CD14-positive monocyte (primary cell): ENCODE measurements at places on chromosomes 2 and 18.

GRCh38 chr2:231174211-231174651, 24.2 kb upstream of the ARMC9 start:
- H3K27me3 ChIP-seq = no peaks in the 10 kb centered on the region
- no peak overlapping the region for H3K4me3 ChIP-seq

- H3K27ac ChIP-seq = no peak overlapping the region
- H3K4me3 ChIP-seq = no peak overlapping the region
- DNase-seq = no peak
- H3K27me3 ChIP-seq = no peaks in the 10 kb centered on the region
These were observed 31.9 kb upstream of the CEP68 start for GRCh38 chr2:65024149-65024829.

- DNase-seq = no peak
- H3K4me1 ChIP-seq = no peaks in the 10 kb centered on the region
- no peaks in the 10 kb centered on the region for H3K27me3 ChIP-seq
- H3K36me3 ChIP-seq = no peaks in the 10 kb centered on the region
- no peak overlapping the region for H3K27ac ChIP-seq
These were observed 242.0 kb upstream of the LYPD1 start for GRCh38 chr2:132911726-132912724.

GRCh38 chr2:84456156-84456555, 2.9 kb downstream of the SUCLG1 start:
- no peak overlapping the region for H3K4me3 ChIP-seq
- no peaks in the 10 kb centered on the region for H3K27me3 ChIP-seq
- peaks cover 5% of the 10 kb centered on the region for H3K36me3 ChIP-seq
- H3K27ac ChIP-seq = peak overlapping the region; percentile 34
- peaks cover 37% of the 10 kb centered on the region for H3K4me1 ChIP-seq
- no peak for DNase-seq

GRCh38 chr2:84856787-84857186, 24.1 kb downstream of the TRABD2A start:
- no peaks in the 10 kb centered on the region for H3K27me3 ChIP-seq
- H3K4me1 ChIP-seq = peaks cover 25% of the 10 kb centered on the region
- no peaks in the 10 kb centered on the region for H3K36me3 ChIP-seq

DNA sequence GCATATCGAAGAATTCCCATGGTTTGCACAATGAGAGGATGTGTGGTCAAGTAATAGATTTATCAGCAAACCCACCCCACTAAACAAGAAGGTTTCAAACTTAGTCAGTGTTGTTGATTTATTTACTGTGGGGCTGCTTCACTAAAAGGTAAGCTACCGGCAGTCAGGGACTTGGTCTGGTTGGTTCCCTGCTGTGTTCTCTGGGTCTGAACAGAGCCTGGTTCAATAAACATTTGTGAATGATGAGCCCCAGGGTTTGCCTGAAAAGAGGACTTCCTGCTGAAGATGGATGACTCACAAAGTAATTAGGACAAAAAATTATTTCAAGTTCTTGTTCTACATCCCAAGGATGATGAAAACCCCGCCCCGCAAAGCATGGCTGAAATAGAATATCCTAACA, 108.3 kb downstream of the SPP2 start:
- no peak for DNase-seq
- no peaks in the 10 kb centered on the region for H3K36me3 ChIP-seq
- H3K4me1 ChIP-seq = no peaks in the 10 kb centered on the region
- no peak overlapping the region for H3K27ac ChIP-seq
- no peak overlapping the region for H3K4me3 ChIP-seq

DNA sequence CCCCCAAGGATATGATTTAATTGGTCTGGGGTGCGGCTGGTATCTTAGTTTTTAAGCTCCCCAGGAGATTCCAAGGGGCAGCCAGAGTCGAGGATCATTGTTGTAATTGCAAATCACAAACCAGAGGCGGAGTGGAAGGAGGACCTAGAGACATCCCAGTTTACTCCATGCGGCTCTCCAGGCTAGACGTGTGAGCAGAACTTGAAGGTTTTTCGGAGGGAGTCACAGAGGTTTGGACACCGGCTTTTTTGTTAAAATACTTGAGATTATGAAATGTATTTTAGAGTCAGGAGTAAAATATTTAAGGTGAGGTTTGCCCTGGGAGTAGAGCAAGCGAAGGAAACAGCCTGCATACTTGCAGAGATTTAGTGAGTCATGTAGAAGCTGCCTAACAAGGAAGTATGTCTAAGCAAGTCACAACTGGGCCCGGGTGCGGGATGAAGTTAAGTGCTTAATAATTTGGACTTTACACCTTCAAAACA, 39.5 kb downstream of the TGOLN2 start:
- no peaks in the 10 kb centered on the region for H3K36me3 ChIP-seq
- H3K27me3 ChIP-seq = no peaks in the 10 kb centered on the region
- H3K27ac ChIP-seq = no peak overlapping the region
- H3K4me3 ChIP-seq = no peak overlapping the region

- H3K27ac ChIP-seq = no peak overlapping the region
- peaks cover 14% of the 10 kb centered on the region for H3K27me3 ChIP-seq
- no peak overlapping the region for H3K4me3 ChIP-seq
- no peaks in the 10 kb centered on the region for H3K36me3 ChIP-seq
- H3K4me1 ChIP-seq = peaks cover 19% of the 10 kb centered on the region
- DNase-seq = peak; percentile 53
These were observed 25.1 kb downstream of the DNPEP start for GRCh38 chr2:219362524-219363164.

DNA sequence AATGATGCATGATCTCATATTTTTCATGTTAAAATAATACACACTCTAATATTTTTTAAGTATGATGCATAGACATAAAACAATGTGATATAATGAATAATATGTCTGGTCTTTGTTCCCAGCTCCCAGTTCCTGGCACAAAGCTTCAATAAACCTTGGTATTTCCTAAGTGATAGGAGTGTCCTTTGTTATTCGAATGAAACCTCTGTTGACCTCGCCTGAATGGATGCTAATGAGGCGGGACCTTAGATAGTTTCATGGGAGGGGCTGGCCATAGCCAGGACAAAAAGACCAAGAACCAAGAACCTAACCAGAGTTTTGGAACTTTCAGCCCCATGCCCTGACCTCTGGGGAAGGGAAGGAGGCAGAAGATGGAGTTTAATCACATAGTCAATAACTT, 257.7 kb upstream of the COPS8 start:
- peaks cover 12% of the 10 kb centered on the region for H3K27me3 ChIP-seq
- no peak for DNase-seq
- no peaks in the 10 kb centered on the region for H3K36me3 ChIP-seq
- H3K4me1 ChIP-seq = no peaks in the 10 kb centered on the region

DNA sequence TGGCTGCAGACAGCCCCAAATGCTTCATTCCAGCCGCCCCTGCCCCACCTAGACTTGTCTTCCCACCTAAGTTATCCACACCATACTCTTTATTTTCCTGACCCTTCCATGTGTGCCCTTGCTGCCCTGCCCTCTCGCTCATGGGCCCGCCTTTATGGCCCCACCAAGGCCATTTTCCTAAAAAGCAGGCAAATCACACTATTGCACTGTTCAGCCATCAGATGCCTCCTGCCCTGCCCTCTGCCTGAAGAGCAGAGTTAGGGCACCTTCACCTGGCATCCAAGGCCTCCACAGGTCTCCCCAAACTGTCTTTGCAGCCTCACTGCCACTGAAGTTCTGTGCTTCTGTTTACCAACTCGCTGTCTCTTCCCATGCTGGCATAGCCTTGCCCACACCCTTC, 496.7 kb downstream of the EIPR1 start:
- no peak overlapping the region for H3K27ac ChIP-seq
- DNase-seq = no peak
- H3K36me3 ChIP-seq = no peaks in the 10 kb centered on the region

DNA sequence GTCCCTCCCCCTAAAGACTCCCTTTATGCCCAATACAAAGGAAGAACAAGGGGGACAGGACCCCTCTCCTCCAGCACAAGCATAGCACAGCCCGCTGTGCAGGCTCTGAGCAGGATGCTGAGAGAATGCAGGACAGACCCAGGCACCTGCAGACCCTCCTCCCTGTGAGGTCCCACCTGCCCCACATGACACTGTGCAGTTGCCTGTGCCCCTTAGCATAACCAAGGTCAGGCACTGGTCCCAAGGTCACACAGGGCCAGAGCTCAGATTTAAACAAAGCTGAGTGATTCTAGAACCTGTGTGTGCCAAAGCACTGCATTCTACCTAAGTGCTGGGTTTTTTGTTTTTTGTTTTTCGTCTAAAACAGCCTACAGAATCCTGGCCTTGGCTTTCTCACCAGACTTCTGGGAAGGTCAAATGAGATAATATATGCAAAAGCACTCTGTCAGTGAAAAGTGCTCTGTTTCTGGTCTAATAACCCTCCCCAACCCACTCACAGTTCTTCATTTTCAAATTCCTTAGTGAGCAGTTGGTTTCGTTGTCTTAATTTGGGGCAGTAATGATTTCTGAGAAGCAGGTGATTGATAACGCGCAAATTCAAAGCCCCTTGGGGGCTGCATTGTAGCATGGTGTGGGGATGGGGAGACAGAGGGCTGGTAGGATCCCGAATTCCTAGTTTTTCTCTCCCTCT, 125.7 kb downstream of the KCTD1 start:
- H3K4me3 ChIP-seq = no peak overlapping the region
- H3K36me3 ChIP-seq = no peaks in the 10 kb centered on the region
- no peaks in the 10 kb centered on the region for H3K4me1 ChIP-seq
- H3K27me3 ChIP-seq = no peaks in the 10 kb centered on the region
- H3K27ac ChIP-seq = no peak overlapping the region

GRCh38 chr18:56987236-56987635, 159.7 kb upstream of the BOD1L2 start:
- H3K36me3 ChIP-seq = no peaks in the 10 kb centered on the region
- no peak overlapping the region for H3K27ac ChIP-seq
- no peak overlapping the region for H3K4me3 ChIP-seq
- no peaks in the 10 kb centered on the region for H3K27me3 ChIP-seq
- DNase-seq = no peak

DNA sequence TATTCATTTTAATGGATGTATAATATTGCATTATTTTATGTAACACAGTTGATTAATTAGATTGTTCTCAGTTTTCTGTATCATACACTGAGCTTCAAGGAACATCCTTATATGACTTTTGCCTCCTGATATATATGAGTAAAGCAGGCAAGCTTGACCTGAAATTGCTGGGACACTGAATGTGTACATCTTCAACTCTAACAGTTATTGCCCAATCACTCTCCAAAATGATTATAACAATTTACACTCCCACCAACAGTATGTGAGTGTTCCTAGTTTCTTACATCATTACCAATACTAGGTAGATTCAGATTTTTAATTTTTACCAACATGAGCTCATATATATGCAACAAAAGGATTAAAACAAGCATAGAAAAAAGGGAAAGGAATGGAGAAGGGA, 379.4 kb downstream of the SETBP1 start:
- H3K36me3 ChIP-seq = no peaks in the 10 kb centered on the region
- H3K4me3 ChIP-seq = no peak overlapping the region
- peaks cover 11% of the 10 kb centered on the region for H3K4me1 ChIP-seq
- no peaks in the 10 kb centered on the region for H3K27me3 ChIP-seq

- no peak overlapping the region for H3K4me3 ChIP-seq
- H3K27me3 ChIP-seq = no peaks in the 10 kb centered on the region
- H3K27ac ChIP-seq = no peak overlapping the region
- peaks cover 43% of the 10 kb centered on the region for H3K4me1 ChIP-seq
- no peaks in the 10 kb centered on the region for H3K36me3 ChIP-seq
- DNase-seq = no peak
These were observed 63.9 kb downstream of the NCAPH start for GRCh38 chr2:96399342-96400048.

GRCh38 chr18:5424903-5425664, 118.7 kb downstream of the EPB41L3 start:
- H3K27me3 ChIP-seq = no peaks in the 10 kb centered on the region
- H3K4me3 ChIP-seq = no peak overlapping the region
- H3K36me3 ChIP-seq = peaks cover 42% of the 10 kb centered on the region
- no peak overlapping the region for H3K27ac ChIP-seq
- peak; percentile 24 for DNase-seq

DNA sequence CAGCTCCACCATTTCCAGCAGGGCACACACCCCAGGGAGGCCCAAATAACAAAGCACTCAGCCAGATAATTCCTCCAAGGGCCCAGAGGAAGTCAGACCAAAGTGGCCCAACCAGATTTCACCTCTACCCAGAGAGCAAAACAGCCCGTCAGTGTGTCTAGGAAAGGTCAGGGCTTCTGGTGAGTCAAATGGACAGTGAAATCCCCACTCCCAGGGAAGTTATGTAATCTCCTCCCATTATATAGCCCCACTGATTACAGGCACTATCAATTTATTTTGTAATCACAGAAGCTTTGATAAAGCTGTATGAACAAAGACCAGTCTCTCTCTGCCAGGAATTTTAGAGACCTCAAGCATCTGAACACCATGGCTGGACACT, 4.0 kb downstream of the B4GALT6 start:
- H3K27ac ChIP-seq = no peak overlapping the region
- no peak overlapping the region for H3K4me3 ChIP-seq
- H3K27me3 ChIP-seq = peaks cover 5% of the 10 kb centered on the region
- peaks cover 35% of the 10 kb centered on the region for H3K4me1 ChIP-seq
- no peaks in the 10 kb centered on the region for H3K36me3 ChIP-seq

DNA sequence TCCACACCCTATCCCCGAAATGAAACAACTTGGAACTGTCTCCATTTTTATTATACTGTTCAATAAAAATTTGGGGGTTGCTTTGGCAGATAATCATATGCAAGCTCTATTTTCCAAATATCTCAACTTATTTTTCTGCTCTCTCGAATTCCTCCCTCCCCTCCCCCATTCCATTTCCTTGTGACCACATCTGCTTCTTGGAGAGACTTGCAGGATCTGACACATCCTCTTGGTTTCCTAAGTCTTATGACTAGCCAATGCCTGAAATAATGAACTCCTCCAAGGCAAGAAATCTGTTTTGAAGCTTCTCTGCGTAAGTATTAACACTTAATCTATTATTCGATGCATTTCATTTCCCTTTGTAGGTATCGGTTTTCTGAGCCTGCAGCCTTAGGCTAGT, 16.1 kb downstream of the TGIF1 start:
- no peak overlapping the region for H3K27ac ChIP-seq
- H3K36me3 ChIP-seq = no peaks in the 10 kb centered on the region
- H3K4me1 ChIP-seq = peaks cover 7% of the 10 kb centered on the region
- no peak for DNase-seq
- H3K4me3 ChIP-seq = no peak overlapping the region

DNA sequence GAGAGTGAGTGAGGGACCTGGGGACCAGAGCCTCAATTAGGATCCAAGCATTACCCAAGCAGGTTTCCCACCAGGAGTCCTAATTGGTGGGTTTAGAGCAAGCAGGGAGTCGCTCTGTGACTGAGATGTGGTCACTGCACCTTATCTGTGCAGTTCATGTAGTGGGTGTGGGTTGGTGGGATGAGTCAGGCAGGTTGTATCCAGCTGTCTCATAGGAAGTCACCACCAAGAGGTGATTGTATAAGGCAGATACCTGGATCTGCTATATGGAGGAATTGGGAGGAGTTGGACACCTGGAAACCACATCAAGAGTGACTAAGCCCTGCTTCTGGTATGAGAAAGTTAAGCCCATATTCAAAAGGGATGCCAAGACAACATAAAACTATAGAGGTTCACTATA, 106.8 kb downstream of the ARHGAP28 start:
- no peak overlapping the region for H3K27ac ChIP-seq
- no peaks in the 10 kb centered on the region for H3K36me3 ChIP-seq
- H3K4me3 ChIP-seq = no peak overlapping the region
- no peak for DNase-seq
- no peaks in the 10 kb centered on the region for H3K4me1 ChIP-seq
